ENCODE measurements at places on chromosomes 3 and 15. TPM values are rescaled to one million over a fixed set of nuclear protein-coding genes. Genes with fewer than 3 reads are reported as not detected.

DNA sequence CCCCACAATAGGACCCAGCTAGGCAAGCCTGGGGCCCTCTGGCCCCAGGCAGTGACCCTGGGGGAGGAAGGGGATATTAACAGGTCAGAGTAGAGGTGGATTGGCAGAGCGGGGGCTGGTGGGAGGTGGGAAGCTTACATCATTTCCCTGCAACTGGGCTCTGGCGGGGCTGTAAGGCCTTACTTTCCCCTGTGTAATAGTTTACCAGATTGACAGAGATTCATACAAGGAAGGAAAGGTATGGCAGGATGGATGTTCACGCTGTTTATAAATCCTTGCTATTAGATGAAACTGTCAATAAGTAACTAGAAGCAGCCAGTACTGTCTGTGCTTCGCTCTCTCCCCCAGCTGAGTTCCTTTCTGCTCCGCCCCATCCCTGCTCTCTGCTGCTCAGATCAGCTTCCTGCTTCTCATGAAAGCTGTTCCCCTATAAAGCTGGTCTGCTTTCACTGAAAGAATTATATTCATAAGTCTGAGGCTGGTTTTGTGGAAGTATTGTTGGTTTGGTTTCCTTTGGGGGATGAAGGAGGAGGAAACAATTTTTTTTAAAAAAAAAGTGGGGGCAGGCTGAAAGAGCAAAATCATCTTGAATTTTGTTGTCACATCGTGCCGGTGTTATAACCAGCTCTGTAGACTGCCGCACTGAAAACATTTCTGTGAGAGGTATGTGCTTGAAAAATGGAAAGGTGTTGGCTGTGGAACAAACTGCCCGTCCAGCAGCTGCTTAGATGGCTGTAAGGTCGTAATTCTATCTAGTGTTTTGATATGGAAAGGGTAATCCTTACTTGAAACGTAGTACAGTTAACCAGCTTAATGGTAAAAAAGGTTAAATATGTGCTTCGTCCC, 76.4 kb downstream of the BBX start:
- H3K36me3 ChIP-seq, result peaks cover 8% of the 10 kb centered on the region
- peak; percentile 68 for DNase-seq
- peak overlapping the region; percentile 47 for H3K4me3 ChIP-seq
- H3K4me1 ChIP-seq, result 0 out of 2 replicates have a peak, but pooled peaks cover under 1% of the 10 kb centered on the region
- H3K27ac ChIP-seq, result peak overlapping the region; percentile 55

- H3K4me1 ChIP-seq, result no peaks in the 10 kb centered on the region
- H3K27me3 ChIP-seq, result no peaks in the 10 kb centered on the region
- H3K27ac ChIP-seq, result no peak overlapping the region
- peaks cover 6% of the 10 kb centered on the region for H3K36me3 ChIP-seq
- H3K4me3 ChIP-seq, result no peak overlapping the region
Observed at GRCh38 chr15:36982430-36982829, 117.9 kb downstream of the MEIS2 start.

DNA sequence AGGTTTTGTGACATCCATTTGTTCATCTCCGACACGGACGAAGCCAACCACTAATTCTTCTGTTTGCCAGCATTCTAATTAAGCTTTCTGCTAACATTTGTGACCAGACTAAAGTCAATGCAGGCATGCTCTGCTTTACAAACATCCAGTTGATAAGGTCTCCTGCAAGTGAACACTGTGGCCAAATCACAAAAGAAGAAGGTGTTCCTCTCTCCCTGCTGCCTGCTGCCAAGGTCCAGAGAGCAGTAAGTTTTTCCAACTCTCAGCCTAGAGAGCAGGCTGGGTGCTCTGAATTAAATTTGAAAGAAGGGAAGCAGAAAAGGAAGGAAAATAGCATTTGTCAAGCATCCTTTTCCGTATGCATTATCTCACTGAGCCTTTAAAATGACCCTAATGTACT, 133.6 kb downstream of the ATP8B4 start:
- H3K27ac ChIP-seq, result no peak overlapping the region
- DNase-seq, result no peak
- H3K27me3 ChIP-seq, result no peaks in the 10 kb centered on the region
- H3K36me3 ChIP-seq, result no peaks in the 10 kb centered on the region
- no peaks in the 10 kb centered on the region for H3K4me1 ChIP-seq

DNA sequence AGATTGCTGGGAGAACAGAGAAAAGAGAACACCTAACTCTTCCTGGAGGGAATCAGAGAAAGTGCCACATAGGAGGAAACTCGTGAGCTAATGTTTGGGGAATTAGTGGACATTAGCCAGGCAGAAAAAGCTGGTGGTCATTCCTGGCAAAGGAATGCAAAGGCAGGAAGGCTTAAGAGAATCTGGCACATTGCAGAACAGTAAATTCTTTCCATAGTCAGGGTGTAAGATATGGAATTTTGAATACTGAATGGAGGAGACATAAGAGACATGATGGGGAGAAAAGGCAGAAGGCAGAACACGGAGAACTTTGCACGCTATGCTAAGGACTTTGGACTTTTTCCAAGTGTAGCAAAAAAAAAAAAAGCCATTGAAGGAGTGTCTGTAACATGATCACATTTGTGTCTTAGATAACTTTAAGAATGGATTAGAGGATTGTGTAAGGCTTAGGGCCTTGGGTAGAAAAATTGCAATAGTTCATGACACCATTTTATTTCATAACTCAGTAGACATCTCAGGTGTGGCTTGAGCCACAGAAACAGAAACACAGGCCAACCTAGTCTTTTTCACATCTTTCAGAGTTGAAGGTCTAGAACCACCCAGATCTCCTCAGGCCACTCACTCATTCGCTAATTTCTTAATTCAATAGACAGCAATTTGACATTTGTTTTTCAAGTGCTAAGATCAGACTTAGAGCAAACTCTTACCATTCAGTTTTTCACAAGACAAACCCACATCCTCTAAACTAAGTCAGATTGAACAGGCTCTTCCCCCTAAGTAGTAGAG, 31.2 kb upstream of the CCDC80 start:
- no peaks in the 10 kb centered on the region for H3K27me3 ChIP-seq
- no peaks in the 10 kb centered on the region for H3K4me1 ChIP-seq
- DNase-seq, result no peak
- no peak overlapping the region for H3K4me3 ChIP-seq
- no peak overlapping the region for H3K27ac ChIP-seq

MED12L gene
- total RNA-seq, result 16.4 TPM

All from H9 (cell line).